Activated gamma-delta T cell treated with anti-CD3 and anti-CD28 coated beads, Interleukin-2, amount 50 U/mL, for 16 hours (primary cell): ENCODE measurements at places on chromosomes 16 and 17.
A peak's percentile ranks its signal among the peaks of the same experiment; 100 is the strongest.

GRCh38 chr16:61382435-61382834 is 653.8 kb downstream of the CDH8 start:
- no peak for DNase-seq

DNA sequence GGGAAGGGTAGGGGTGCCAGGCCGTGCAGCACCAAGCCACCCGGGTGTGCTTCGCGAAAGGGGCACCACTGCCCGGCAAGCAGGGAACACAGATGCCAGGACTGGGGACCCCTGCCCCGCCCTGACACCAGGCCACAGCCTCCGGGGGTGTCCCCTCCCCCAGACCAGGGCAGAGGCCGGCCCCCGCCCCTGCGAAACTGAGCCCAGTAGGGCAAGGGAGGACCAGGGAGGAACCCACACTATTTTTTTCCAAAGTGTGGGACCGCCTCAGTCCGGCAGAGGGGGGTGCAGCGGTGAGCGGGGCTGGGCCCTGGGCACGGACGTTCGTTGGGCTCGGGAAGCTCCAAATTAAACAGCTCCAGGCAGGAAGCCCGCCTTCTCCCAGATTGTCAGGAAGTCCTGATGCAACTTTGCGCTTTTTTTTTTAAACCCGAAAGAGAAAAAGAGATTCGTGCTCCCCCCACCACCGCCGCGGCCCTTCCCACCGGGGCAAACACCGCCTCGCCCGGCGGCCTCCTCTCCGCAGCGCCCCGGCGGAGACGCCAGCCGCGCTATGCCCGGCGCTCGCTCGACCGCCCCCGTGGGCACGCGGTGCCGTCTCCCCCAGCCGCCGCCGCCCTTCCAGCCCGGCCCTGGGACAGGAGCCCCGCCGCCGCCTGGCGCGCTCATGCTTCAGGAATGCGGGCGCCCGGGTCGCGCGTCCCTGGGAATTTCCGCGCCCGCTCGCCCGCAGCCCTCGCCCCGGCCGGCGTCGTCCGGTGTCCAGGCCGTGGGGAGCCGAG is 755 bp downstream of the PIEZO1 start:
- no peak for DNase-seq

DNA sequence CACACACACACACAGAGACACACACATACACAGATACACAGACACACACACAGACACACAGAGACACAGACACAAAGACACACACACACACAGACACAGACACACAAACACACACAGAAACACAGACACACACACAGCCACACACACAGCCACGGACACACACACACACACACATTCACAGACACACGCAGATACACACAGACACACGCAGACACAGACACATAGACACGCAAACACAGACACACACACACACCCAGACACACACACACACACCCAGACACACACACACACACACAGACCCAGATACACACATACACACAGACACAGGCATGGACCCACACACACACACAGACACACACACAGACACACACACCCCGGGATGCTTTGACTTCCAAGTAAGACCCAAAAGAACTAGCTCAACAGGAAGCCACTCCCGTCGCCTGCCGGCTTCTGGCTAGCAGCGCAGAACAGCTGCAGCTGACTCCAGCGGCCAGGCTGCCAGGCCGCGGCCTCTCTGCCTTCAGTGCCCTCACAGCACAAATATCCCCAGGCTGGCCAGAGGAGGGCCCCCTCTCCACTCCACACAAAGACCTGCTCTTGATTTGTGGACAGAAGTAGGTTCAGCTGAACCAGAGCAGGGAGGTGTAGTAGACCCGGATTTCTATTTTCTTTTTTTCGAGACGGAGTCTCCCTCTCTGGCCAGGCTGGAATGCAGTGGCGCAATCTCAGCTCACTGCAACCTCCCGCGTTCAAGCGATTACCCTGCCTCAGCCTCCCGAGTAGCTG is 6.0 kb upstream of the CHRNE start:
- peak; percentile 54 for DNase-seq

DNA sequence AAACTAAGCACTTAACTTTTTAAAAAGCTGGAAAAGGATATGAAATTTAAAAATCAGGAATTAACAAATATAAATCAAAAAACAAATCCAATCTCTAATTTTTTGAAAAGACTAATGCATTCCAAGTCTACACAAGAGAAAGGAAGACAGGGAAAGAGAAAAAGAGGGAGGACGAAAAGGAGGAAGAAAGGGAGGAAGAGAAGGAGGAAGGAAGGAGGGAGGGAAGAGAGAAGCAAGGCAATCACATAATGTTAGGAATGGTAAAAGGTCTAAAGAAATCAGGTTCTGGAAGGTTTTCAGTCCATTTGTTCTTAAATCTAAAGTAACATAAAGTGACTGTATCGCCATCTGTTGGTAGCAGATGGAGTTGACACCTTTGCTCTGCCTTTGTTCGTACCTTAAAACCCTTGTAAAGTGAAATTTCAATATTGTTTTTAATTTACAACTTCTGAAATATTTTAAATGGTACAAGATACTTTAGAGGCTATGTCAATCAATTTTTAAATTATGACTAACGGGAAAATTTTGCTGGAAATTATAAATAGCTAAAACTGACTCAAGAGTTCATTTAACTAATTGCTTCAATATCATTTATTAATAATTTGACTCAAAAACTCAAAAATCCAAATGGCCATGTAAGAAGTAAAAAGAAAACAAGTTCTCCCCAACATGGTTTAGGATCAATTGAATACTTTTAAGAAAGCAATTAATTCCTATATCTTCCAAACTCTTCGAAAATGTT is 20.4 kb upstream of the CDYL2 start:
- no peak for DNase-seq

GRCh38 chr16:74451951-74452758 is 30.9 kb upstream of the CLEC18B start:
- no peak for DNase-seq

- no peak for DNase-seq
Observed at GRCh38 chr17:63075969-63076368, 109.9 kb downstream of the TANC2 start.

GRCh38 chr17:13004336-13004735 is 13.5 kb downstream of the ELAC2 start:
- DNase-seq: no peak

DNA sequence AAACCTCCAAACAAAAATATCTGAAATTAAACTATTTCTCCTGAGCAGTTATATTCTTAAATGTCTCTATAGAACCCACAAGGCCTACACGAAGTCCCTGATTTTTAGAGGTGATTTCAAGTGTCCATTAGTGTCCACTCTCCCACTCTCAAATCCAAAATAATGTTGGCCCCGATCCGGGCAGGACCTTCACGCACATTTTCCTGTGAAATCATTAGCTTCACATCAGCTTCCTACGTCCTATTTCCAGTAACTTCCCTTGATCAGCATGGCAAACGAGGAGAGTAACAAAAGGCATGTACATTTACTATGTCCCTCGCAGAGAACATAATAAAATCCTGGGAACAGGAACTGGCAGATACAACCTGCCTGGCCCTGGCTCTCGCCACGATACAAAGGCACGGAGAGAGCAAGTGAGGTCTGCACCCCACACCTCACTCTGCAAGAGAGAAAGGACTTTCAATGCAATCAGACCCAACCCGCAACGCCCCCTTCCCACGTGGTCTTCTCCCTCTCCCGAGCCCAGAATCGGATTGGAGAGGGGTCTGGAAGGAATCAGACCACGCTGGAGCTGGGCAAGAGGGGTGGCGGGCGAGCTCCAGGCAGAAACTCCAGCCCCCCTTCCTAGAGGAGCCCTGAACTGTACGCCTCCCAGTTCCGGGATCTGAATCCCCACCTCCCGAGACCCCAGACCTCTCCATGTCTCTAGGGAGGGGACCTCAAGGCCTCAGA is 17.5 kb upstream of the C17orf78 start:
- no peak for DNase-seq

DNA sequence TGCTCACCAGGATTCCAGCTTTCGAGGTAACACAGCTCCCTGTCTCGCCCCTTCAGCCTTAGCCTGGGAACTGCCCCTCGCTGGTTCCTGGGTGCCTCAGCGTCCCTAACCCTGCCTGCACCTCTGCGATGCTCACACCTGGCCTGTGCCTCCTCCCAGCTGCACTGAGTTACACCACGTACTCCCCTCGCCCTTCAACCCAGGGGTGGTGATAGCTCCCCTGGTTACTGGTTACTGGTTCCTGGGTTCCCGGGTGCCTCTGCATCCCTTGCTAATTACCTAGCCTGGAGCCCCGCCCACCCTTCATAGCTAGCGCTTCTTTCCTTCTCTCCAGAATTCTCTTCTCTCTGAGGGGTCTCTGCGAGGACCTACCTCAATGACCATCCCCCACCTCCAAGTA is 65.3 kb upstream of the PLCG2 start:
- DNase-seq: no peak
